Ammon's horn (tissue), 1 donor: ENCODE measurements at places on chromosomes 3 and 15.

DNA sequence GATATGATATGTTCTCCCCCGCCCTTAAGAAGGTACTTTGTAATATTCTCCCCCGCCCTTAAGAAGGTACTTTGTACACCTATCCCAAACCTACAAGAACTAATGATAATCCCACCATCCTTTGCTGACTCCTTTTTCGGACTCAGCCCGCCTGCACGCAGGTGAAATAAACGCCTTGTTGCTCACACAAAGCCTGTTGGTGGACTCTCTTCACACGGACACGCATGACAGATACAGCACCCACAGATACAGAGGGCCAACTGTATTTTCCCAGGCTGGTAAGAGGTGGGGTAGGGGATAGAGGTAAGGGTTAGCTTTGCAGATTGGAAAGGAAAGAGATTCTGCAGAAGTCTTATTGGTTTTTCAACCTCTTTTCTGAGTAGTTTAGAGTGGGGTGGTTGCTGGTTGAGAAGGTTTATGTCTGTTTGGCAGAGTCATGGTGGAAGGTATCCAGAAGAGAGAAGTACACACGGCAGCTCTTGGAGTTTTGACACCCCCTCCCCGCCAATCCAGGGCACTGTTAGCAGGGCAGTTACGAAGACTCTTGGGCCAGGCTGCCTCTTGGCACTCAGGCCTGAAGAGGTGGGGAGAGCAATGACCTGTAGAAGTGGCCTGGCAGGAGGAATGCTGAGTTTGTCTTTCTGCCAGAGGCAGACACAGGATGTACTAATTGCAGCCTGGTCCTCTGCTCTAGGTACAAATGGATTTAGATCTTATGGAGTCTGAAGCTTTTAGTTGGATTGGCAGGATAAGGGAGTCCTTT is 36.0 kb upstream of the IDH2 start:
- DNase-seq, result peak; percentile 12

DNA sequence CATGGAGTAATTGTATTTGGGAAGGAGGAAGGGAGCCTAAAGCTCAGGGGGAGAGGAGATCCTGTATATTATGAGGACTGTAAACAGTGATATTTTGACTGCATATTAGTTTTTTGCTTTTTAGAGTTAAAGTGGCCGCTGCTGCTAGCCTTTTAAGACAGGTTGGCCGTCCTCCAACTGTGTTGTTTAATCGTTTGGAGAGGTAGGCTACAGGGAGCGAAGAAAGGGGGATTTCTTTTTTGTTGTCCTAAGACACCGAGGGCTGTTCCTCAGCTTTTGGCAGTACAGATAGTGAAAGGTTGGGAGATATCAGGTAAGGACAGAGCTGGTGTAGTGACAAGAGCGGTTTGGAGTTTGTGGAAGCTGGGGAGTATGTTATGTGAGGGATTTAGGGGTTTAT is 38.2 kb upstream of the RNF7 start:
- no peak for DNase-seq

GRCh38 chr3:141477224-141477623 is 9.6 kb upstream of the RASA2 start:
- no peak for DNase-seq

GRCh38 chr3:119862616-119863015 is 80.7 kb downstream of the NR1I2 start:
- no peak for DNase-seq

- DNase-seq, result no peak
These were observed 214.9 kb upstream of the NR2F2 start for GRCh38 chr15:96115642-96116041.

GRCh38 chr3:149003653-149004305 is 12.4 kb downstream of the GYG1 start:
- DNase-seq, result no peak

GRCh38 chr3:48507256-48508061 is 3.5 kb upstream of the SHISA5 start:
- DNase-seq, result peak; percentile 40

DNA sequence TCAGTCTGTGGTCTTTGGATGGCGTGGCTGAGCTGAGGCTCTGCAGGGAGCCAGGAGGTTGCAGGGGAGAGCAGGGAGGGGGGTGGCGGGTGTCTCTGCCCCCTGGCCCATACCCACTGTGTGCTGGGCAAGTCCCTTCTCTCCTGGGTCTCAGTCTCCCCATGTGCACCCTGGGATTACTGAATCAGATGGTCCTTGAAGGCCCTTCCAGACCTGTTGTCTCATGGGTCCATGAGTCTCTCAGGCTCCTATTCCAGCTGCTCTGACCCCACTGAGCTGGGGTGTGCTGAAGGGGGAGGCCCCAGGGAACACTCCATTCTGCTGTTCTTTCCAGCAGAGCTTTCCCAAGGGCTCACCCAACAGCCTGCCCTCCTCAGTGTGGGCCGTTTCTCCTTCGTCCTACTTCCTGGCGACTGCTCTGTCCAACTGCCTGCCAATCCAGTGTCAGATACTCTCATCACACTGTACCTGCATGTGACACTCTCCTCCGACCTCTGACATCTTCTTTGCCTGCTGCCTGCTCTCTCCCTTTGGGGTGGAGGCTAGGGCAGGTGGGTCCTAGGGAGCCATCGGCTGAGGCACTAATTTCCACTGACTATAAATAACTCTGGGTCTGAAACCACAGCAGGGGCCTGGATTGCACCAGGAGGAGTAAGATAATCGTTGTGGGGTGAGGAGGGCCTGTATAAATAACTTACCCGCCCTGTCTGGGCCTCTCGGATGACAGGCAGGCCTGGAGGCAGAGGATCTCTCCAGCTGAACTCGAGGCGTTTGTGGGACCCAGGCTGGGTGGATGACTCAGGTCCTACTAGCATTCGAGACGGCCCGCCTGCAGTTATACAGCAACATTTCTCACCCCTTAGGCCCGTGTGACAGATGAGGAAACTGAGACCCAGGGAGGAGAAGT is 67.1 kb downstream of the ATP2B2 start:
- no peak for DNase-seq

GRCh38 chr15:58932710-58933280 is 684 bp downstream of the SLTM start:
- DNase-seq, result peak; percentile 51

- peak; percentile 93 for DNase-seq
These were observed 24.7 kb downstream of the LOXL1 start for GRCh38 chr15:73950831-73951561.

DNA sequence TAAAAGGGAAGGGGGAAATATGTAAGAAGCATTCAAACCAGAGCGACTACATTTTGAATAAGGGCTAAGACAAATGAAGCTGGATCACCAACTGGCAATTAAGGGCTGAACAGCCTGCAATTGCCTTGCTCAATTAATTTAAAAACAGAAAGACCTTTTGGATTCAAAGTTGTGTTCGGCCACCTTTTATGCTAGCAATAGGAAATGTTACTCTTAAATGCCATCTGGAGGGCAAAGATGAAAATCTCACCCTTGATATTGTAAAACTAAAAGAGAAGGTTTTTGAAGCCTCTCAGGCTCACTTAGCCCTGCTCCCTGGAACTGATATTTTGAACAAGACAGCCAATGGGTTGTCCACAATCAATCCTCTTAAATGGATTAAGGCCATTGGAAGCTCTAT is 44.2 kb downstream of the ACAD9 start:
- DNase-seq, result no peak

DNA sequence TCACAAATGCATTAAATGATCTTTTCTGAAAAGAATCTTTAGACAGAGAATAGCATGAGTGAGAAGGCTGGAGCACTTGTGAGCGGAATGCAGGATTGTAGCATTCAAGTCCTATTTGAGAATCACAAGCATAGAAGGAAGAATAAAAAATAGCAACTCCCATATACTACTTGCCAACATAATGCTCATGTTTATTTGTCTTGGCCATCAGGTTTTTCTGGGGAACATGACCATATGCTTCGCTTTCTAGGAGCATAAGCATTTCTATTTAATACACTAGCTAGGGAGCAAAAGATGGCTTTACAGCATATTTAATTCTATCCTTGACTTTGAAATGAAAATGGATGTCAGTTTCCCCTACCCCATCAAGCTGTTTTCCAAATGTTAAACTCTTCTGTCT is 170.3 kb upstream of the MITF start:
- no peak for DNase-seq

DNA sequence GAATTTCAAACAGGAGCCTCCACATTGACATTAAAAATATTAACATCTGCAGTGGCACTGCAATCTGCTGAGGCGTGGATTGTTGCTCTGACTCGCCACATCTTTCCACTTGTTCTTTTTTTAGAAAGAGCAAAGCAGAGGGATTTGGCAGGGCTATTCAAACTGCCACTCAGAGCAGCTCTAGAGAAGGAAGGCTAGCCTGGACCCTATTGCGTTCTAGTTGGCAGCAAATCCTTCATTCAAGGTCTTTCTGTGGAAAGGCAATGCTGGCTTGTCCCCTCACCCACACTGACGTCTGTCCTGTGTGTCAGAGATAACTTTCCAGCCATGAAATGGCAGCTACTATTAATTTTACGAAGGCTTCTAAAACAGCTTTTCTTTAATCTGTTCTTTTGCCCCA is 483.2 kb upstream of the SGO1 start:
- DNase-seq, result peak; percentile 51
